Stimulated activated CD8-positive, alpha-beta memory T cell treated with anti-CD3 and anti-CD28 coated beads, Interleukin-7, amount 100 ng/mL, for 48 hours (primary cell): ENCODE measurements at places on chromosomes 2 and 18.

DNA sequence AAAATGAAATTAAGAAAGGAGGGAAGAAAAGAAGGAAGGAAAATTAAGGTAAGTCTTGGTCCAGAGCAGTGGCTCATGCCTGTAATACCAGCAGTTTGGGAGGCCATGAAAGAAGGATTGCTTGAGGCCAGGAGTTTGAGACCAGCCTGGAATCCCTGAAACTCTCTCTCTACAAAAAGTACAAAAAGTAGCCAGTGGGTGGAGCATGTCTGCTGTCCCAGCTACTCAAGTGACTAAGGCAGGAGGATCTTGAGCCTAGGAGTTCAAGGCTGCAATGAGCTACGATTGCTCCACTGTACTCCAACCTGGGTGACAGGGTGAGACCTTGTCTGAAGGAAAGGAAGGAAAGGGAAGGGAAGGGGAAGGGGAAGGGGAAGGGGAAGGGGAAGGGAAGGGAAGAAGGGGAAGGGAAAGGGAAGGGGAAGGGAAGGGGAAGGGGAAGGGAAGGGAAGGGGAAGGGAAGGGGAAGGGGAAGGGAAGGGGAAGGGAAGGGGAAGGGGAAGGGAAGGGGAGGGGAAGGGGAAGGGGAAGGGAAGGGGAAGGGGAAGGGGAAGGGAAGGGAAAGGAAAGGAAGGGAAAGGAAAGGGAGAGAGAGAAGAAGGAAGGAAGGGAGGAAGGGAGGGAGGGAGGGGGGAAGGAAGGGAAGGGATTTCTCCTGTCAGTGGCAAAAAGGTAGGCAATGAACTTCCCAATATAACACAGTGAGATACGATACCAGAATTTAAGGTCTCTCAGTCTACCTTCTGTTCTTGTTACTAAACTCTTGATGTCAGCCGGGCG, 412.8 kb downstream of the CMPK2 start:
- DNase-seq = no peak

GRCh38 chr2:61045226-61045625, 20.4 kb upstream of the SANBR start:
- no peak for DNase-seq

DNA sequence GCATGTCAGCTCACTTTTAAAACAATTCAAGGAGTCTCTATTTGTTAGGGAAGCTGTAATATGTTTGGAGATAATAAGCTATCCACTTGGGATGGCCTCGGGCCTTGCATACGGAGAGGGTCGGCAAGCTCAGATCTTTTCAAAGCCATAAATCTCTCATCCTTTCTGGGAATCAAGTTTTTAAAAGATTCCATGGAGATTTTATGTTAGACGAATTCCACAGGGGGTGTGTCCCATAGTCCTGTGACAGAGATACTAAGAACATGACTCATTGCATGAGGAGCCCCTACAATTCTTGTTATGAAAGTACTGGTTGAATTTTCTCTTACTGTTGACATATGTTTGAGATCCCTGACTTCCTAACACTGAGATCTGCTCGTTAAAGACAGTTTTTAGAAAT, 108.7 kb downstream of the FEZ2 start:
- DNase-seq = no peak

DNA sequence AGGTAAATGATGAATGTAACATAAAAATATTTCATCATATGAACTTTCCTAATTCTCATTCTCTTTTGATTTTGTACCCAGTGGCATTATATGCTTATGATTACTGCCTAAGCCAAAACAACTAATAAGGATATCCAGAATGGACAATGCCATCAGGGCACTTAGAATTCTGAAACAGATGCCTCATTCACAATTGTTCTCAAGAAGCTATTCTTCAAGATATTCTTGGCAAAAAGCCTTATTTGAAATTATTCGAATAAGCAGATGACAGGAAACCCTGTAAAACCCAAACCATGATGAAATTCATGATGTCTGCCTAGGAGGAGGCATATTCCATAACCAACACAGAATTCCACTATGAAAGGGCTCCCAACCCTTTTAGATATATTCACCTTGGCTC, 353.2 kb upstream of the TRIB2 start:
- no peak for DNase-seq

DNA sequence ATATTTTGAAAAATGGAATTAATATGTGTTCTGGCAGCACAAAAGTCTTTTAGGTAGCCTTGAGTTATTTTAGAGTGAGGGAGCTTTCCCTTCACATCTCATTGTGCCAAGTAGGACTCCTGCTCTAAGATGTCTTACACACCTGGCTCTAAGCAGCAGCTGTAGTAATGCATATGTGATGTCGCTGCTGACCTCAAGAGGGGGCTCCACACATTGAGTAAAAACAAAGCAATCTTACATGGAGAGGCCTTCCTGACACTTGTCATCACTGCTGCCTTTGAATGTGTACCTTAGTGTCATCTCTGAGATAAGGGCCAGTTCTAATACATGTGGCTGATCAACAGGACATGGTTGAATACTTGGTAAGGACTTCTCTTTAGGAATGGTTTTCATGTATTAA, 75.8 kb downstream of the ACTR3 start:
- DNase-seq = no peak

- DNase-seq = no peak
Observed at GRCh38 chr18:44870631-44871502, 190.2 kb downstream of the SETBP1 start.

DNA sequence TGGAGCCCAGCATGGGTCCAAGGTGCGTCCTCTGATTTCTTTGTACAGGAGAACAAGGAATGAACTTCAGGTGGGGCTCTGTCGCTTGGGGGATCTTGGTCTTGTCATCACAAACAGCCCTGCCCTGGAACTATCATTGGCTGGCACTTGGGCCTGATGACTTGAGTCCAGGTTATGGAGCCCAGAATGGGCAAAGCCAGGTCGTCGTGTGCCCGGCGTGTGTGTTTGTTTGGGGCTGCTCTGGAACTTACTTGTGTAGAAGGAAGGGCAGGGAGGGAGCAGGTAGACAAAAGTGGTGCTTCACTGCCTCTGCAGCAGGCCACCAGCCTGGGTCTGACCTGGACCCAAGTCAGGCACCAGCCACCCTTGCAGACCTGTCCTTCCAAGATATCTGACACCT, 306.3 kb upstream of the HS6ST1 start:
- DNase-seq = no peak

DNA sequence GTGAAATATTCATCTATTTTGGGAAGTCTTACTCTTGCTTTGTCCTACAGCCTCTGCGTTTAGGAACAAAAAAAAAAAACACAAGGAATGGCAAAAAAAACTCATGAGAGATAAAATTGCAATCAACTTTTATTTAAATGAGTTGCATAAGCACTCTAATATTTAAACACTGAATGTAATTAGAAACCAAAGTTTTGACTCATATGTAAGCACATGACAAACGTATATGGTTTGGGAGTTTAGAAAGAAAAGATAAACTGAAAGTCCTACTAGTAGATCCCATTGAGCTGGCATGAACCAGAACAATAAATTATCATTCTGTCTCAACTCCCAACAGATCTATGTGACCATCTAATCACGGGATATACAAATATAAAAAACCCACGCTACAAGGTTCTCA, 44.8 kb downstream of the REV1 start:
- DNase-seq = no peak

GRCh38 chr18:59448546-59448945, 89.5 kb upstream of the LMAN1 start:
- no peak for DNase-seq

- DNase-seq = no peak
Observed at GRCh38 chr2:106562268-106563186, 75.4 kb downstream of the CD8B2 start.

GRCh38 chr18:55334875-55335274, 253.1 kb downstream of the TCF4 start:
- no peak for DNase-seq

- no peak for DNase-seq
Observed at GRCh38 chr2:225004597-225004996, 37.7 kb downstream of the DOCK10 start.

DNA sequence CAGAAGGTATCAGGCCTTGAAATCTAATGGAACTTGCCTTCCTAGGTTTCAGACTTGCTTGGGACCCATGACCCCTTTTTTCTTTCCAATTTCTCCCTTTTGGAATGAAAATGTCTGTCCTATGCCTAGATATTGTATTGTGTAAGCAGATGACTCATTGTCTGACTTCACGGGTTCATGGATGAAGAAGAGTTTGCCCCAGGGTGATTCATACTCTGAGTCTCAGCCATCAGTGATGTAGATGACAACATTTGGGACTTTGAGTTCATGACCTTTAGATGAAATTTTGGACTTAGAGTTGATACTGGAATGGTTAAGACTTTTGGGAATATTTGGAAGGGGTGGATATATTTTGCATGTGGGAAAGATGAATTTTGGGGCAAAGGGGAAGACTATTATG, 11.2 kb upstream of the SCYGR5 start:
- DNase-seq = no peak

- no peak for DNase-seq
Observed at GRCh38 chr2:223846515-223846914, 9.1 kb upstream of the AP1S3 start.

DNA sequence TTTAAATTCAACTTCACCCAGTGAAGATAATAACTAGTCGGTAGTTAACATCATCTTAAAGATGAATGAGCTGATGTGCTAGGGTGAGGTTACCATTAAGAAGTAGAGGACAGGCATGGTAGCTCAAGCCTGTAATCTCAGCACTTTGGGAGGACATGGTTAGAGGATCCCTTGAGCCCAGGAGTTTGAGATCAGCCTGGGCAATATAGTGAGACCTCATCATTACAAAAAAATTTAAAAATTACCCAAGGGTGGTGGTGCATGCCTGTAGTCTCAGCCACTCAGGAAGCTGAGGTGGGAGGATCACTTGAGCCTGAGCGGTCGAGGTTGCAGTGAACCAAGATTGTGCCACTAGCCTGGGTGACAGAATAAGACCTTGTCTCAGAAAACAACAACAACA, 4.7 kb downstream of the GALNT5 start:
- no peak for DNase-seq

- DNase-seq = no peak
Observed at GRCh38 chr18:29652797-29653196, 1389.7 kb downstream of the DSC3 start.

- DNase-seq = no peak
Observed at GRCh38 chr2:37472959-37473358, 128.5 kb downstream of the QPCT start.

DNA sequence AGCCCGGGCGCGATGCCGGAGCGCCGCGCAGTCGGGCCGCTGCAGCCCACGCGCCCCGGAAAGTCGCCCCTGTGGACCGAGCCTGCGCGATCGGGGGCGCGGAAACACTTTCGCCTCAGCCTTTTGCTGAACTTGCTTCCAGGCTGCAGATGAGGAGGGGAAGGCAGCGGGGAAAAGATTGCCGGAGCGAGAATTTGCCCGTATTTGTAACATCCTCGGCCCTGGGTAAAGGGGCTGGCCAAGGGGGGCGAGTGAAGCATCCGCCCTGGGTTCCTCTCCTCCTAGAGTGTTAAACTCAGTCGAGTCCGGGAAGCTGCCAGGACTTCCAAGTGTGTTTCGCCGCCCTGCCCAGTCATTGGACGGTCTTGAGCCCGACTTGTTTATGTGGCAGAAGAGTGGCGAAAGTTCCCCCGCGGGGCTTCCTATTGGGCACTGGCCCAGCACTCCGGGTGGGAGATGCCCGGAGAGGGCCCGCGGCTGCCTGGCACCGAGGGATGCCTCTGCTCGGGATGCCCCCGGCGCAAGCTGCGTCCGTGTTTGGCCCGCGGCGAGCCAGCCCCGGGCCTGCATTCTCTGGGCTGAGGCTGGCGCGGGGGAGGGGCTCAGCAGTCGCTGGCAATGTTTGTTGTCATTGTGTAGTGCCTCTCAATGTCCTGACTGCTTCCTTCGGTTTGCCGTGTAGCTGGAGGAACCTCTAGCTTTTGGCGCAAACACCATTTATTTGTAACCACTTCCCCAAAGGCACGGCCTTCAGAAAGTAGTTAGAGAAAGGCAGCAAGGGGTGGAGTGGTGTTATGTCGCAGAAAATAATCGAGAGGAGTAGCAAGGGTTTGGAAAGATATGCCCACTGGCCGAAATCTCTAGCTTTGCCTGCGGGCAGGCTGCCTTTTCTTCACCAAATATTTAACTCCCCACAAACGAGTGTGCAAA, 1.1 kb downstream of the CYBRD1 start:
- DNase-seq = no peak

DNA sequence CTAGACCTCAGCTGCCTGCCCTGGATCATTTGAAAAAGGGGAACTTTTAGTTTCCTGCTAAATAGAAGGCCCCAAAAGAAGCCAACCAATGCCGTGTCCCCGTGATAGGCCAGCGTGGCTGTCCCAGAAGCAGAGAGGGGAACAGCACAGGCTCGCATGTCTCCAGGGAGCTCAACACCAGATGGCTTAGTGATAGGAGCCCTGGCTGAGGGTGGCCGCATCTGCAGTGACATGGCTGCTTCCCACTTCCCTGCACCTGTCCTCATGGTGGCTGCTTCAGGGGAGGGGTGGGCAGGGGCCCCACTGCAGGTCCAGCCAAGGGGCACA, 79.6 kb downstream of the MBP start:
- no peak for DNase-seq

DNA sequence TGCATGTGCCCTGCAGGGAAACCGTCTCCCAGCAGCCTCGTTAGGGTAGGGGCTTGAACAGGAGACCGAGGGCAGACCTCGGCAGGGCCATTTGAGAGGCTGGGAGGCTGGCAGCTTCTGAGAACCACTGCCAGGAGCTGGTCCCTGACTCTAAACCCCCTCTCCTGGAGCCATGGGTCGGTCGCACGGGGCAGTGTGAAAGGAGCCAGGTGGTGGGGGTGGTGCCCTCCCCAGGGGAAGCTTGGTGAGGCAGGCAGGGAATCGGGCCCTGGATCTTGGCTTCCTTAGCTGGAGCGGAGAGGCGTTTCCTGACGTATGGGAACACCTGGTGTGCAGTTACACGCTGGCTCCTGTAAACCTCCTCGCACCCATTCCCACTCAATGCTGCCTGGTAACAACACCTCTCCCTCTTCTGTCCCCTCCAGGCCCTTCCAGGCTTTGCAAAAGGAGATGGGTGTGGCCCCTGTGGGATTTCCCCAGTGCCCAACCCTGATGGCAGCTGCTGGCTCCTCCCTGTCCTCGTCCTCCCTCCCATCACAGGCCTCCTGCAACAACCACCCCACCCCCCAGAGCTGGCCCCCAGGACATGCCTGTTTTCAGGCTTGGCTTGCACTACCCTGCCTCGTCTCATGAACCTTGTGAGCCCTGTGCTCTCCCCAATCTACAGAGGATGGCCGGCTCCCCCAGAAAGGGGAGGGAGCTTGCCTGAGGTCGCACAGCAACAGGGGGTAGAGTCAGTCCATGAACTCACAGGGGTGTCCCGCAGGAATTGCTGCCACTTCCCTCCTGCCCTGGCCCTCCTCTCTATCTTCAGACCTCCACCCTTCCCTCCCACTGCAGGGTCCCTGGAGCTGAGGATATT, 24.4 kb downstream of the ADRA2B start:
- DNase-seq = no peak

GRCh38 chr2:227035711-227036367, 128.2 kb downstream of the COL4A4 start:
- DNase-seq = no peak

DNA sequence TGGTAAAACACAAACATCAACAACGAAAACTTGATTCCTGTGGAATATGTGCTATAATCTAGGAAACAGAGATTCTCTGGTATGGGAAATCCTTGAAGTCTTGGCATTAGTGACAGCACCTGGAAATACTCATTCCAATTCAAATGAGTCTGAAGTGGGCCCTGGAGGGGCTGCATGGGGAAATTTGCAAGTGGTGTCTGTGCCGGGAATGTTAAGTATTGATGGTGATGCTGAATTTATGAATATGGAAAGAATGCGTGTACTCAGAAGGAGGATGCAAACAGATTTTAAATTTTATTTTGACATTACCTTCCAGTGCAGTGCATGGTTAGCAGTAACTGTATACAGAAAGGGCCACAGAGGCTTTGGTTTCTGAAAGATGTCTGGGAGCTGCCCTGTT, 37.2 kb downstream of the PTPRM start:
- DNase-seq = no peak

GRCh38 chr2:235780401-235780800, 286.6 kb downstream of the AGAP1 start:
- no peak for DNase-seq
